Stimulated activated CD4-positive, alpha-beta T cell treated with anti-CD3 and anti-CD28 coated beads, Interleukin-1b, Interleukin-23, amount 100 ng/mL, for 4 hours (primary cell): ENCODE measurements at places on chromosomes 3 and 15.

DNA sequence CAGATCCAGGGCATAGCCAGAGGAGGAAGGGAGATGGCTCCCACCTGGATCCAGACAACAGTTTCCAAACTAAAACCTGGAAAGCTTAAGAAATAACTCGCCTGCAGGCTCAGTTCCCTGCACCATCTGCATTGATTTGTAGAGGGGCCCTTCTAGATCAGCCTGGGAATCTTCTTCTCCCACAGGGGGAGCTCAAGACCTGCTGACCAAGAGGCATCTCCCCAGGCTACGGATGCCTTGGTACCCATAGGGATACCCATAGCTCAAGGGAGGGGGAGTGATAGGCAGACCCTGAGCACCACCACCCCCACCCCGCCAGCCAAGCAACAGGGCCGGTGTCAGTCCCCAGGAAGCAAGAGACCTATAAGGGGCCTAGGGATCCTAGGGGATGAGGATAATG, 28.0 kb upstream of the DCLK3 start:
- no peak for DNase-seq

DNA sequence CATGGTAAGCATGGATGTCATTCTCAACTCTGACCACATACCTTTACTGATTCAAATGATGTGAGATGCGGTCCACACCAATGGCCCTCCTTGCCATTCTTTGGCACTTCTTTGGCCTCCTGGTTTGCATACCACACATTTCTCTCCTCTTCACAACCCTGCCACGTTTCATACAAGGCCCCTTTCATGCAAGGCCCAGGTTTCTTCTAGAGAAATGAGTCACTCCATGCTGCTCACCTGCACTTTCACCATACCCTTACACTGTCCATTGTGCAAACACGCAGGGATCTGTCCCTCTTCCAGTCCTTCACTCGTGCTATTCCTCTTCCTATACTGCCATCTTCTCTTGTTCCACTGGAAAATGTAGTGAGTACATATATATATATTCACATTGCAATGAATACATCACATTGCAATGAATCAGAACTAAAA, 24.4 kb upstream of the SLC24A5 start:
- DNase-seq: no peak

DNA sequence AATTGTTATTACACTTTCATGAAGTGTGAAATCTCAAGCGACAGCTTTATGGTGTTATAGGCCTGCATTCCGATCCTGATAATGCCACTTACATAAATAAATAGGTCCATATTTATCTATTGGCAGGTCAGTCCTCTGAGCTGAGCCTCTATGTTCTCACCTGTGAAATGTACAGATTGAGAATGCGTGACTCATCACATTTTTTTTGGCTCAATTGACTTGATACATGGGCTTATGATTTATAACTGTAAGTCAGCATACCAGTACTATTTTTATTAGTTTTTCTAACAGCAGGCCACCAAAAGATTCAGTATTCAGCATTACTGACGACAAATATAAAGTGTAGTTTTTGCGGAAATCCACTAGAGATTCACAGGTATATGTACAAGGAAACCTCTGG, 344.4 kb downstream of the ROBO1 start:
- no peak for DNase-seq

GRCh38 chr15:45442507-45443135, 64.3 kb upstream of the GATM start:
- no peak for DNase-seq

DNA sequence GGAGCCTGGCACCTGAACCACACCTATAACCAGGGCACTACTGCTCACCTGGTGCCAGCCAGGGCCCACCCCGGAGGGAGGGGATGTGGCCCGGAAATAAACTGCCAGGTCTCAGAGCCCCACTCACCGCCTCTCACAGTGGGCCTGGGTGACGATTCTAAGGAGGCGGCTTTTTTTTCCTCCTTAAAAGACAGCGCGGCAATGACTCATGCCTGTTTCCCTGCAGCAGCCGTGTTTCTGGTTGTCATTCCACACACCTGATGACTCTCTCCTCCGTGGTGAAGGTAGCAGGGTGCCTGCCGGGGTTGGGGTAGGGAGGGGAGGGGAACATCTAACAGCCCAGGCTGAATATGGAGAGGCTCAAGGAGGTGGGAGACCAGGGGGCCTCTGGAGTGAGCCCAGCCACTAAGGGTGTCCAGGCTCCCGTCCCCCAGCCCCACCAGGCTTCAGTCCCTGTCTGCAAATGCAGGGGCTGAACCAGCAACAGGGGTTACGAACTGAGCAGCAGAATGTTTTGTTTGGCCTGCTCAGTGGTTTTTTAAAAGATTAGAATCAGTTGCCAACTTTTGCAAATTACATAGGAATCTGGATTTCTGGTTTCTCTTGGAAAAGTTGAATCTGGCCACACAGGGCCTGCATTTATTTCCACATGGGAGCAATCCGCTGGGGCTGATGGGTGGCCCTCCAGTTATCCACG, 127.3 kb upstream of the LINGO1 start:
- DNase-seq: no peak

- no peak for DNase-seq
These were observed 140.5 kb downstream of the SEMA6D start for GRCh38 chr15:47857776-47858167.

GRCh38 chr3:42490243-42490642, 12.2 kb upstream of the VIPR1 start:
- DNase-seq: no peak

DNA sequence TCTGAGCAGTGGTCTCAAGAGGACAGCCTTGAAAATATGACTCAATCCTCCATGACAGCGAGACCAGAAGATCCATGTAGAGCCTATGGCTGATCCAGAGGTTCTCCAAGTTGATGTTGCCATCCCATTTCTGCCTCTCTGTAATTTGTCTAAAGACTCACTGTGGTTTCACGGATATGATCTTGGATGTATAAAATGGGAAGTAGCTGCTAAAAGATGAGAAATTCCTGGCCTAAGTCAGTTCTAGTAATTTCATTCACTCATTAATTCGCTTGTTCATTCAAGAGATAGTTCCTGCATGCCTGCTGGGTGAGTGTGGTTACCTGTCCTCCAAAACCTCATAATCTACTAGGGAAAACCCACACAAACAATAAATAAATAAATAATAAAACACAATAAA, 145.9 kb downstream of the TNIK start:
- no peak for DNase-seq

GRCh38 chr15:76376816-76377215, 40.2 kb downstream of the ISL2 start:
- no peak for DNase-seq

DNA sequence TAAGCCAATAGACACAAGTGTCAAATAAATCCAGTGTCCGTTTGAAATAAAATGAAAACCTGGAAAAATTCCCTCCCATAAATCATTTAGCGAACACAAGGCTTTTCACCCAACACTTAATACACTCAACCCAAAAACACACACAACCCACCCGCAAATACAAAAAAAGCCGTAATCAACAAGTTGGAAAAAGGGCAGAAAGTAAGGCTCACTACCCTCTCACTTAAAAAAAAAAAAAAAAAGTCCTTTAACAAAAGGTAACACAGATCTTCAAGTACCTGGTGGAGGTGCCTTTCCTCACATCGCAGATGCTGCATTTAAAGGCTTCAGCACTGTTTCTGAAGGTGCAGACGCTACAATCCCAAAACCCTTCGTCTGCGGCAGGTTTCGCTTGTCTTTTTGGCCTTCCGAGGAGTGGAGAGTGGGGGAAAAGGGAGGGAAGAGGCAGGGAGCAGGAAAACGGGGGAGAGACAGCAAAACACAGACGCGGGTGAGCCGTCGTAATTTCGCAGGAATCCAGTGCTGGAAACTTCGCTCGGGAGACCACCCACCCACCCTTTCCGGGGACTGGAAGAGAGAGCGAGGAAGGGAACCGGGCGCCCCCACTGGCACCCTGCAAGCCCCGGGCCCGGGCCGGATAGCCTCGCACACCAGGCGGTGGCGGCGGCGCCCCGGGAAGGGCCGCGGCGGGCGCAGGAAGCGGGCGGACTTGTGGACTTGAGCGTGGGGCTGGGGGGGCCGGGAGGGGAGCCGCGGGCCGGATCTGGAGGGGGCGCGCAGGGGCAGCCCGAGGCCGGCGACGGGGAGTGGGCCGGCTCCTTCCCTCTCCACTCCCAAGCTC, 401.8 kb downstream of the SHQ1 start:
- DNase-seq: no peak

DNA sequence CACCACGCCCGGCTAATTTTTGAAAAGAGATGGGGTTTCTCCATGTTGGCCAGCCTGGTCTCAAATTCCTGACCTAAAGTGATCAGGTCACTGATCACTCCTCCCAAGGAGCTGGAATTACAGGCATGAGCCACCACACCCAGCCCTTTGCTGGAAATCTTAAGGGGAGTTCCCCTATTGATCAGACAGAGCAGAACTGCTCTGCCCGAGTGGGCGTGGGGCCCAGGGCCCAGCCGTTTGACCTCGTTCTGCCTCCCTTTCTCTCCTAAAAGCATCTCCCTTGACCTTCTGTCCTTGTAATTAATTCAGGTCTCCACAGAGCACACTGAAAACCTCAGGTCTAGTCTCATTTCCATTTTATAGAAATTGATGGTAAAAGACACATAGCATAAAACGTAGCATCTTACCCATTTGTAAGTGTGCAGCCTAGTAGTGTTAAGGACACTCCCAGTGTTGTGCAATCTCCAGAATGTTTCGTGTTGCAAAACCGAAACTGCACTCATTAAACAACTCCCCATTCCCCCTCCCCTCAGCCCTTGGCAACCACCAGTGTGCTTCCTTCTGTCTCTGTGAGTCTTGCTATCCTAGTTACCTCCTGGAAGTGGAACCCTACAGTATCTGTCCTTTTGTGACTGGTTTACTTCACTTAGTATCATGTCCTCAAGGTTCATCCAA, 89.3 kb downstream of the SLCO3A1 start:
- no peak for DNase-seq

GRCh38 chr3:178971614-178972013, 100.0 kb downstream of the ZMAT3 start:
- no peak for DNase-seq

GRCh38 chr15:47961401-47962090, 159.2 kb upstream of the SLC24A5 start:
- DNase-seq: no peak

- DNase-seq: no peak
These were observed 244.5 kb downstream of the CACNA2D3 start for GRCh38 chr3:54366839-54367238.

GRCh38 chr3:127445581-127446343, 144.8 kb downstream of the TPRA1 start:
- DNase-seq: no peak

DNA sequence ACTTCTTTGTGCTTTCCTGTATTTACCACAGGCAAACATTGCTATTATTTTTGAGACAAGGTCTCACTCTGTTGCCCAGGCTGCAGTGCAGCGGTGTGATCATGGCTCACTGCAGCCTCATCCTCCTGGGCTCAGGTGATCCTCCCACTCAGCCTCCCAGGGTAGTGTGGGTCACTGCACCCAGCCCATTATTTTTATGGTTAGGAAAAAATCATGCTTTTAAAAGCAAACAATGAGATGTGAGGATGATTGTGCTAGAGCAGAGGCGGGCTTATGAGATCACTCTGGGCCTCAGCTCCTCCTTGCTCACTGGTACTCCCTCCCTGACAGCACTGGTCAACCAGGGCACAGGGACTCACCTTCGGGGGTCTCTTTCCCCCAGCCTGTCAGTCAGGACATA, 2.2 kb downstream of the MAN2C1 start:
- no peak for DNase-seq

GRCh38 chr3:196398782-196399181, 33.4 kb downstream of the UBXN7 start:
- DNase-seq: no peak
